Stimulated activated CD4-positive, alpha-beta T cell treated with anti-CD3 and anti-CD28 coated beads, TNF-alpha, amount 100 ng/mL, for 1 hour (primary cell): ENCODE measurements at places on chromosomes 13 and 19.

GRCh38 chr13:95235199-95235756, 66.0 kb downstream of the ABCC4 start:
- no peak for DNase-seq

- DNase-seq, result no peak
These were observed 1.2 kb upstream of the KLF16 start for GRCh38 chr19:1864480-1865171.

GRCh38 chr13:36712770-36713169, 39.0 kb downstream of the SERTM1 start:
- DNase-seq, result no peak

DNA sequence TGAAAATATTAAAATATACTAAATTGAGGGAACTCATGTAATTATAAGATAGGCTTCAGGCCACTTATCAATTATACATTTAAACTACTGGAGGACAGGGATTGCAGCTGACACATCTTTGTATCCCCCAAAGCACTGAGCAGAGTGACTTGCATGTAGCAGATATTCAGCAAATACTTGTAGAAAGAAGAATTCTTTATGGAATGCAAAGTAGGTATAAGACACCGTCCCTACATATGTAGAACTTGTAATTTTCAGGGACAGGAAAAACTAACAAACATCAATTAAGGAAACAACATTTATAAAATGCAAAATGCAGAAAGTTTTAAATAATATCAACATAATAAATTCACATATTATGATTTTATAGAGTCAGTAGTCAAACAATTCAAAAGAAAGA, 719.2 kb downstream of the OLFM4 start:
- no peak for DNase-seq

DNA sequence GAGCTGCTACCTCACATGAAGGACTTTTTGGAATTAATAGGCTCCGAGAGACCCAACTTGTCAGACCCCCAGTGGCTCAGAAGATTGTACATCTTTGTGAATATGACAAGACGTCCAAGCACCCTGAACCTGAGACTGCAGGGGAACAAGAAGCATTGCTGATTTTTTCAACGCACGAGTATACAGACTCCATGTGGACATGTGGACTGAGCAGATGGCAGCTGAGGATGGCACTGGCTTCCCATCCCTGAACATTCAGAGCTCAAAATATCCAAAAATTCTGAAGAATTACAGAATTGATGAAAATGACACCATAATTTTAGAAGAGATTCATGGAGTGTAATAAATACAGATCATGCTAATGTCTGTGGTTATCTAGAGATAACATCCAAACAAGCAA, 254.1 kb downstream of the MZT1 start:
- no peak for DNase-seq

DNA sequence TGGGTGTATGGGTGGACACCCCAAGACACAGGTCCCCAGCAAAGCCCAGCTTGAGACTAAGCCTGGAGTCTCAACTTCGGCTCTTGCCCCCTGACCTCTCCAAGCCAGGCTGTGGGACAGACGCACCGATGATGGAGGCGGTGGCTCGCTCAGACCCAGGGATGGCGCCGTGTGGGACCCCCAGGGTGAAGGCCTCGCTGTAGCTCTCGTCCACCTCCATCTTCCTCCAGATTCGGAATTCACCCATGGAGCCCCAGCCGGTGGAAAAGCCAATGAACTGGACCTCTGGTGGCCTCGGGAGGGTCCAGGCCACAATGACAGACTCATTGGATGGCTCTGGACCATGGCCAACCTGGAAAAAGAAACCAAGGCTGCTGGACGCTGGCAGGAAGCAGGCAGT, 39.1 kb downstream of the F2RL3 start:
- no peak for DNase-seq

- no peak for DNase-seq
These were observed 26.6 kb downstream of the ZSWIM9 start for GRCh38 chr19:48196933-48197665.

DNA sequence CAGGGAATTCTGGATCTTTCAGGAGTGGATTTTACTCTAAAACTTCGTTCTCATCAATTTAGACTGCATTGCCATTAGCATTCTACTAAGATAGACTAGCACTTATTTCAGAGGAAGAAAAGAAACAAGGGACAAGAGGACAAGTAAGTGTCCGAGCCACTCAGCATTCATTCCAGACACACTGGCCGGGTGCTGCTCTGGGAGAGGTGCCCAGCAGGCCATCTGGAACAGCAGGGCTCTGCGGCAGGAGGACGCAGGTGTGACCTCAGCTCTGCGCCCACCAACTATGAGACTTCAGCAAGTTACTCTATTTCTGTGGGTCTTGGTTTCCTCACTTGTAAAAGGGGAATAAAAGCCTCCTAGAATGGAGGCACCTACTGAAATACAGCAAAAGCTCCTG, 4.2 kb downstream of the EPS15L1 start:
- DNase-seq, result no peak

GRCh38 chr19:8034178-8034525, 18.4 kb upstream of the CCL25 start:
- DNase-seq, result no peak

DNA sequence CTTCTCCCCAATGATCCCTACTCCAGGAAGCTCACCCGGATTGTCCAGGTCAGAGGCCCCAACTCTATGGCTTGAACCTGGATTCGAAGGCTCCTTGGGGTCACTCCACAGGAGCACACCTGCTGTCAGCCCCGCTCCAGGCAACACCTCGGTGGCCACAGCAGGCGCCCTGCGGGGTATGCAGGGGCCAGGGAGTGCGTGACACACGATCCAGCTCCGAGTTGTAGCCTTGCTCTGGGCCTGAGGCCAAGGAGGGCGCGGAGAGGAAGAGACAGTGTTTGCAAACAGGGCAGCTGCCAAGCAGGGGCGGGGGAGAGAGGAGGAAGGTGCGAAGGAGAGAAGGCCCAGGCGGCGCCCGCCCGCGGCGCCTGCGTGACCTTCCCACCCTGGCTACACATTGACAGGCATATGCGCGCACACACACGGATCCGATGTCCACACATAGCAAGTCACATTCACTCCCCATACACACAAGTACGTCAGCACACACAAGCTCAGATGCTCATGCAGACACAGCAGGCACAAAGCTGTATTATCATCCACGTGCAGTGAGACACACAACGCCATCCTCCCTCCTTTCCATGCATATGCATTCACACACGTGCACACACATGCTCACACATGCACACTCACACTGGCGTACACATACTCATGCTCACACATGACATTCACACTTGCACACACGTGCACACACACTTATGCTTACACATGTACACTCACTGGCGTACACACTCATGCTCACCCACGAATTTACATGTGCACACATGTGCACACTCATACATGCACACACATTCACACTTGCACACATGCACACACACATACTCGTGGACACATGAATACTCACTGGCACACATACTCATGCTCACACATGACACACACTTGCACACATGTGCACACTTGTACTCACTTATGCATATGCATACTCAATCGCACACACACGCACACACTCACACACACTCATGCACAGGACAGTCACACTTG, 10.4 kb downstream of the SBK2 start:
- no peak for DNase-seq

- DNase-seq, result no peak
These were observed 112.2 kb downstream of the FGF14 start for GRCh38 chr13:102289606-102290005.

DNA sequence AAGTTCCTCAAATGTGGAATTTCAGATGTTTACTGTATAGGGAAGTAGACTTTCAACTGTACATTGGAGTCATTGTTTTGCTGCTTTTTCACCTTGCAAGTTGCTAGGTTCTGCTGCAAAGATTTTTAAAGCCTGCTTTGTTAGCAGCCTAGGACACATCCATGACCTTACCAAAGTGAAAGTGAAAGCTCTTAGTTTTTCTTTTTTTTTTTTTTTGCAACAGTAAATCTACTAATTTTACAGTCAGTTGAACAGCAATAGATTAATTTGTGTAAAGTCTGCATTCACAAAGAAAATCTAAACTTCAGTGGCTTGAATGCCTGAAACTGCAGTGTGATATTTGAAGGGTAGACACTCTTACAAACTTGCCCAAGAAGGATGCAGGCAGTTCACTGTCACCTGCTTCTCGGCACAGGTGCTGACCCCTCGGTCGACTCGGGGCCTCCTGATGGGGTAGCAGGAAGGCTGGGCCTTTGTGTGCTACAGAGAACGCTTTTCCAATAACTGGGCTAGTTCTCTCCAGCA, 5.0 kb upstream of the MTIF3 start:
- no peak for DNase-seq

- DNase-seq, result no peak
These were observed 771.0 kb downstream of the EFNB2 start for GRCh38 chr13:105764486-105764885.

GRCh38 chr13:34361560-34361959, 543.6 kb downstream of the RFC3 start:
- no peak for DNase-seq

DNA sequence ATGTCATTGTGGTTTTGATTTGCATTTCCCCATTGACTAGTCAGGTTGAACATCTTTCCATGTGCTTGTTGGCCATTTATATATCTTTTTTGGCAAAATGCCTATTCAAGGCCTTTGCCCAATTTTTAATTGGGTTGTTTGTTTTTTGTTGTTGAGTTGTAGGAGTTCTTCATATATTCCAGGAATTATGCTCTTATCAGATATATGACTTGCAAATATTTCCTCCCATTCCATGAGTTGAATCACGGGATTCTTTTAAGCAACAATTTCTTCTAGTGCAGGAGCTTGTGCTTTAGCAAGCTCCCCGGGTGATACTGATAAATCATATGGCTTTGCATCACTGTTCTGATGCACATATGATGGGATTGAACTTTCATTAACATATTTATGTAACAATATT, 47.0 kb upstream of the FLT1 start:
- DNase-seq, result no peak

DNA sequence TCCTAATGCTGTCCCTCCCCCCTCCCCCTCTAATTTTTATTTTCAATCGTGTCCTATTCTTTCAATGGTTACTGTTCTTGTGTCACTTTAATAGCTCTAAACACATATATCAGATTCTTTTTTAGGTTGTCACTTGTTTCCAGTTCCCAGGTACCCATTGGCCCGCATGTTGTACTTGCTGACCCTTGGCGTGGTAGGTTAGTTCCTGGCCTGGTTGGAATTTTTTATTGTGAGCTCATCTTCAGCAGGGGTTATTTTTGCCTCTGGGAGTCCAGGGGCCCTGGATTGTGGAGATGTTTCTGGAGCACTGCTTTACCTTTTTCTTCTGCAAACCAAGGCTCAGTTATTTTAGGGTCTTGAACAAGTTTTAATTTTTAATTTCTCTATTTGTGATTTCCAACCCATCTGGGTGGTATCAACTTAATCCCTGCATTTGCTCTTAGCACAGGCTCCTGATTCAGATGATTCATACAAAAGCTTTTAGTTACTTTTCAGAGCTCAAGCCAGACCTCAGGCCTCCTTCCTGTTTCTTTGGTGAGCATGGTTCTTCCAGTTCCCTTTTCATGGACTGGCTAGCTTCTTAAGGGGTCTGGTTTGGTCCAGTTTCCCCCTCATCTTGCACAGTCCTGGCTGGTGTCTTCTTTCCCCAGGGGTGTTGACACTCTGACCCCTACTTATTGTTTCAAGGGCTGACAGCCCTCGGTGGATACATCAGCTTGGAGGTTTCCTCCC, 220.5 kb downstream of the TM9SF2 start:
- DNase-seq, result no peak

DNA sequence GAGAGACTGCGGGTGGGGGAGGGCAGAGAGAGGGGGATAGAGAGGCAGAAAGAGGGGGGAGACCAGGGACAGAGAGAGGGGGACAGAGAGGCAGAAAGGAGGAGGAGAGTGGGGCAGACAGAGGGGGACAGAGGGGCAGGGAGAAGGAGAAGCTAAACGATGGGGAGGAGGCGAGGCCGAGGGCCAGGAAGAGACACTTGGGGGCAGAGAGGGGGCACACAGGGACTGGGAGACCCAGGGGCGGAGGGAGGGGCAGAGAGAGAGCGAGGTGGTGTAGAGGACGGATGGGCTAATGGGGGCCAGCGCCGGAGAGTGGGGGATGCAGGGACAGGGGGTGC, 666 bp downstream of the MEIS3 start:
- no peak for DNase-seq

- DNase-seq, result no peak
These were observed 87.0 kb upstream of the SOX21 start for GRCh38 chr13:94799299-94799698.

DNA sequence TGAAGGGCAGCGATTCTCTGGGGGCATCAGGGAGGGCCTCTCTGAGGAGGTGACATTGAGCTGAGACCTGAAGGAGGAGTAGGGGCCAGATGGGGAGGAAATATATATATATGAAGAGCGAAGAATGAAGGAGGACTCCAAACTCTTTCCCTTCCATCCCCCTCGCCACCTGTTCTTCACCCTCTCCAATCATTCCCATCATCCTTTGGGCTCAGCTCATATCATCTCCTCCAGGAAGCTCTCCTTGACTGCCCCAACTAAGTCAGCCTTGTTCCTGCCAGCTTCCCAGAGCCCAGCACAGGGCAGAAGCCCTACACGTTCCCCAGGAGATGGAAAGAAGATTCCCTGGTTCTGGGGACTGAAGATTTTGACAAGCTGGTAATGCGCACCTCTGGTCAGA, 33.0 kb upstream of the SEMA6B start:
- no peak for DNase-seq

GRCh38 chr13:111402441-111402840, 82.0 kb downstream of the TEX29 start:
- DNase-seq, result no peak

GRCh38 chr19:1775951-1776605, 22.8 kb downstream of the ONECUT3 start:
- no peak for DNase-seq

DNA sequence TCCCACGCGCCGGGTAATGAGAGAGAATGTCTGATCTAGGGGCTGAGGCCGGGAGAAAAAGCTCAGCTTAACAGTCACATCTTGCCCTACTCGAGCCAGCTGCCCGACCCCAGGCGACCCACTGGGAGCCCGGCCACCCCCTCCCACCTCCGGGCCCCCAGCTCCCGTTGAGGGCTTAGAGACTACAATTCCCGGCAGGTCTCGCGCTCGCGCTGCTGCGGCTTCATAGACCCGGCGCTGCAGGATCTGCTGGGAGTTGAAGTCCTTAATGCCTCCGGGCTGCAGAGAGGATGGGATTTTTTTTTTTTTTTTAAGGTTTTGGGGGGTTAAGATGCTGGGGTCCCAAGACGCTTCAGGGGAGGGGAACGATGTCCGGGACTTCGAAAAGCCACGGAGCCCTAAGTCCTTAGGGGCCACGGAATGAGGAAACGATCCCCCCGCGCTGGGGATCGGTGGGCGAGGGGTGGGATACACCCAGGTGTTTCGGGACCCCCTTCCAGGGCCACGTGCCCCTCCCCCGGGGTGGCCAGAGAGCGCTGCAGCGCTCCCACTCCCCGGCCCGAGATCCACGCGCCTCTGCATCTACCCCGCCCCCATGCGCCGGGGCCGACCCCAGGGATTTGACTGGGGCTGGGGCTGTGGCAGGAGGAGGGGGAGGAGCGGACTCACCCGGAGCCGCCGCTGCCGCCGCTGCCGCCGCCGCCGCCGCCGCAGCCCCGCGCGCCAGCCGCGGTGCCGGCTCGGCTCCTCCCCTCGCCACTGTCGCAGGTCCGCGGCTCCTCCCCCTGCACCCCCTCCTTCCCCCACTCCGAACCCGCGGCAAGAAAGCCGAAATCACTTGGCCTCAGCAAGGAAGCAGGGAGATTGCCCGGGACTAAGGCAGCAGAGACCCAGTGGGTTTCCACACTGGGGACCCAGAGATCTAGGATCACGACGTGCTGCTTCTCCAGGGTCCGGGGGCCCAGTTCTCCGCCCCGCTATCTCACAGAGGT, at the start of gene SYT3:
Gene SYT3, minus strand, starts transcription at position 761 of the 992 bp plus-strand sequence. CDS start 2,470 bp downstream, outside the sequence.
- no peak for DNase-seq

- DNase-seq, result no peak
These were observed 32.3 kb upstream of the FGF9 start for GRCh38 chr13:21638319-21639282.
